ENCODE measurements at places on chromosomes 3 and 15. TPM values are rescaled to one million over a fixed set of nuclear protein-coding genes. Genes with fewer than 3 reads are reported as not detected.

The LPP gene
- 45.7 TPM for total RNA-seq

- no peak for DNase-seq
Measured at GRCh38 chr15:57538265-57538529, 53.5 kb upstream of the MYZAP start.

DNA sequence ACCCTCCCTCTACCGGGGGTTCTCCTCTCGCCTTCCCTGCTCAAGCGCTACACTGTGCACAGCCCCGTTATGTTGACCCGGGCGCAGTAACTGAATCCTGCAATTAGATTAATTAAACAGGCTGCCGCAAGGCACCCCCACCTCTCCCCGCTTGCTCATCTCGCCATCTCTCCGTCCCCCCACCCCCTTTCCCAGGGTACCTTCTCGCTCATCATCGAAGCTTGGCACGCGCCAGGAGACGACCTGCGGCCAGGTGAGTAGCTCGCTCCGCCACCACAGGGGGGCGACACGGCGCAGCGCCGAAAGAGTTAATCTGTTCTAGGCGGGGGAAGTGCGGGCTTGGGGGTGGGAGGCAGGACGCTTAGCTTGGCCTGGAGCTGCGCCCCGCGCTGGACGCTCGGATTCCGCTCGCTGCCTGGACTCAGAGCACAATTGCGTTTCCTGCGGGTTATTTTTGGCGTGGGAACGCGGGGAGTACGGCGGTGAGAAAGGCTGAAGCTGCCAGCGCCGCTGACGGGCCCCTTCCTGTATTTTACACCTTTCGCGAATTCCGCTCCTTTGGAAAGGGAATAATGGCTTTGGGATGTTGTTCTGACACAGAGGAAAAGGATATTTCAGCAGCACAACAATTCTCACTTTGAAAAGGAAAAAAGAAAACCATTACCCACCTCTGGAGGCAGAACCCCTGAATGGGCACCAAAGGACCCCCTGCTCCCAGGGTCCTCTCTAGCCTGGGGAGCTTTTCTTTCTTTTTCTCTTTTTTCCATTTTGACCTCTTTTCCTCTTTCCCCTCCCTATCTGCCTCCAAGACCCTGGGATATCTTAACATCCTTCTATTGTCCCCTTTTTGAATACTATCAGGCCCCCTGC lies 1.5 kb downstream of the DLL4 start:
- DNase-seq, result peak; percentile 55

DNA sequence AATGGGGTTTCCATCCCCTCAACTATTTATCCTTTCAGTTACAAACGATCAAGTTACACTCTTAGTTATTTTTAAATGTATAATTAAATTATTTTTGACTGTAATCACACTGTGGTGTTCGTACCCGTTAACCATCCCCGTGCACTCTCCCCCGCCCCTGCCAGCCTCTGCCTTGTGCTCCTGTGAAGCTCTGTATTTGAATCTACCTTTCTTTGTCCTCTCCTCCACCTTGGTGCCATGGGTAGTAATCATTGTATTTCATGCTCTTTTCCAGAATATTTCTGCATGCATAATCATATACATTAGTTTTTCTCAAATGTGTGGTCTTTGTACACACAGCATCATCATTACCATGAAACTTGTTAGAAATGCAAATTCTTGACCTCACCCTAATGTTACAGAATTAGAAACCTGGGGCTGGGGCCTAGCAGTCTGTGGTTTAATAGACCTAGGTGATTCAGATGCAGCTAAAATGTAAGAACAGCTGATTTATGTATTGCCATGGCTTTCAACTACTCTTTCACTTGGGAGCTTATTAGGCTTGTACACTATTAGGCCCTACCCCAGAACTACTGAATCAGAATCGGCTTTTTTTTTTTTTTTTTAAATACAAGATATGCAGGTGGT lies 91.5 kb downstream of the STT3B start:
- DNase-seq, result no peak

- no peak for DNase-seq
Measured at GRCh38 chr3:42079701-42080452, 11.3 kb upstream of the TRAK1 start.

GRCh38 chr3:115099986-115100571 lies 47.0 kb downstream of the ZBTB20 start:
- peak; percentile 24 for DNase-seq

- DNase-seq, result peak; percentile 79
Measured at GRCh38 chr3:64321747-64322146, 96.5 kb upstream of the PRICKLE2 start.

GRCh38 chr15:39997639-39998038 lies 41.3 kb downstream of the SRP14 start:
- no peak for DNase-seq

DNA sequence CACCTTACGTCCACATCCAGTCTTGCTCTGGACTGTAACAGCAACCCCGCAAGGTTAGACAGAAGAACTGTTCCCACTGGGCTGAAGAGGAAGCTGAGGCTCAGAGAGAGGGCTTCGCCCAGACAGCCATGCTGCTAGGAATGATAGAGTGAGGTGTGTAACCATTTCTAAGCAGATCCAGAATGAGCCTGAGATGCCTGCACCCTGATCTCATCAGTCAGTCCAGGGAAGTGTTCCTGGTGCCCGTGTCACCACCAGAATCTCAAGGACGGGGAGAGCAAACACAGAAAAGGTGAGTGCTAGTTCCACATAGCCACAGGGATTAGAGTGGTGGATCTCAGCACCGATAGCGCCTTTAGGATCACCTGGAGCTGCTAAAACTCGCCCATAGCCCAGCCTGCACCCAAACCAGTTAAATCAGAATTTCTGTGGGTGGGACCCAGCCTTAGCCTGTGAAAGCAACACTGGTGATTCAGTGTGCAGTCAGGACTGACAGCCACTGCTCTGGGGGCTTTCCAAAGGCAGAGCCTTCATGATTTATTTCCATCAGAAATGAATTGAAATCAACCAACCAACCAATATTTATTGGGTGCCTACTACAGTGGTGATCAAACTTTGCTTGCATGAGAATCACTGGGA lies 12.3 kb downstream of the ISLR start:
- DNase-seq, result no peak
